ENCODE measurements at places on chromosomes 7 and 10.

DNA sequence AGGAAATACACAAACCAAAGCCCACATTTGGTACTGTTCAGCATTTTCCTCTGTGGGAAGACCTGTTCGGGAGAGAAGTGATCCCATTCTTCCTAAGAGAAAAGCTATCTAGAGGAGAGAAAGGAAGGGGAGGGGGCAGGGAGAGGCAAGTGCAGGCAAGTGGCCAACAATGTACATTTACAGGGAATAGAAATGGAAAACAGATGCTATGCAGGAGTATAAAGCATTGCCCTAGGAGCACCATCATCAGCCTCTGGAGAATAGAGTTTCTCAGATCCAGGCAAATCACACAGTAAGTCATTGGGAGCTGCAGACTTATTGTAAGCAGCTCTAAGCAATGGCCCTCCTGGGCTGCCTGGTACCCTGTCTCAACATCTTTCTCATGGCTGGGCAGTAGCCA is 424.4 kb upstream of the AUTS2 start:
- DNase-seq: no peak

DNA sequence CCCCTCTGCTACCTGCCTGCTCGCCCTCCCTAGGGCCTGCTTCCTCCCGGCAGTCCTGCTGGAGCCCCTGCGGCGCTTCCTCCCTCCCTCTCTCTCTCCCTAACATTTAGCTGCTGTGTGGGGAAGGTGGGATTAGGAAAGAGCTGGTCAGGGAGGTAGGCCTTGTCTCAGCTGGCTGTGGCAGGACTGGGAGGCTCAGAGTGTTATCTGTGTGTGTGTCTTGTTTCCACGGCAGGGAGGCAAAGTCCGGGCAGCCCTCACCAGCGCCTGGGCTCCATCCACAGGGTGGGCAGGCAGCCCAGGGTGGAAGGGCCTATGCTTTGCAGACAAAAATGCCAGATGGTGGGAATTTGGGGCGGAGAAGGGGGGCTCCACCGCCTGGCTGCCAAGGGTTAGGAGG is 105.7 kb downstream of the RPS24 start:
- DNase-seq: no peak

- DNase-seq: no peak
Measured at GRCh38 chr7:140512317-140513000, 33.2 kb upstream of the MKRN1 start.

- DNase-seq: no peak
Measured at GRCh38 chr7:19177269-19177668, 32.0 kb upstream of the FERD3L start.

DNA sequence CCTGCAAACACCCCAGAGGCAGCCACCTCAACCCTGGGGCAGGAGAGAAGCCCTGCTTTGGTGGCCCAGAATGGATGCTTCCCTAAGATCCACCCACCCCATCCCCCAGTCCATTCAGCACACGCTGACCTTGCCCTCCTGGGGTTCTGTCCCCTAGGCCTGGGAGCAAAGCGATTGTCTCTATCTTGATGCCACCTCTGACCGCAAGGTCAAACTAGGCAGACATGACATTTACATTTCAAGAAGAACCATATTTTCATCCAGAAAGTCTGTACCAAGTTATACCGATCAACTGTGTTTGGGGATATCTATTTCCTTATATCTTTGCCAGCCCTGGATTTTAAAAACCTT is 23.0 kb downstream of the MAT1A start:
- DNase-seq: no peak

DNA sequence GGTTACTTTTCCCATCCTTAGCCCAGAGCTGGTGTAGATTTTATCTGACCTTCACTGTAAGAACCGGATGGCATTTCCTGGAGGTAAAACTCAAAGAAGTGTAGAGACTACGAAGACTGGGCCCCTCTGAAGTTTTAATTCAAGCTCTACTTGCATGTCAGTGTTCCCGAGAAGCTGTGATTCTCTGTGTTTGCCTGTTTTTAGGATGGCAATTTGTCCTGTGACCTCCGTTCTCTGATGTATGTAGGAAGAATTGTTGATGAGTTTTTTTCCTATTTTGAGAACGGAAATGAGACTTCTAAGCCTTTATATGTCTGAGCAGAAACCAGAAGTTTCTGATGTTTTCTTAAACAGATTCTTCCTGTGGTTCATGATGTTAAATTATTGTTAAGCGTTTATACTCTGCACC is 94.1 kb downstream of the CDCA7L start:
- DNase-seq: no peak

- DNase-seq: peak; percentile 73
Measured at GRCh38 chr7:4612939-4613841, 68.9 kb upstream of the FOXK1 start.

- peak; percentile 89 for DNase-seq
Measured at GRCh38 chr10:133262696-133263095, 14.0 kb downstream of the ADAM8 start.

GRCh38 chr7:36570528-36571189 is 153.6 kb downstream of the AOAH start:
- DNase-seq: no peak

DNA sequence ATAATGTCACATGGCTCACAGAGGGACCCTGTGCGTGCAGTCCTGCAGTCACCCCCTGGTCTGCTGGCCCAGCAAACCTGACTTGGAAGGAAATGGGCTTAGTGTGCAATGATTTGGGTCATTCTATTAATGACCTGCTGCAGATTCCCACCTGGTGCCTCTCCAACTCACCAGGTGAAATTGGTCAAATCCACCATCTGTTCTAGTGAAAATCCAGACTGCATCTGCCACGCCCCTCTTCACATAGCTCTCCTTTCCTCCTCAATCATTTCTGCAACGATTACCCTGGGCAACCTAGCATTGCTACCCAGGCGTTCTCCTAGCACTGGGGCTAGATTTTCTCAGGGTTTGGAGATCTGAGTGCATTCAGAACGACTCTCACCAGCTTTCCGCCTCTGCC is 29.4 kb downstream of the SRRM3 start:
- no peak for DNase-seq

- no peak for DNase-seq
Measured at GRCh38 chr7:144997512-144997911, 161.7 kb upstream of the TPK1 start.

DNA sequence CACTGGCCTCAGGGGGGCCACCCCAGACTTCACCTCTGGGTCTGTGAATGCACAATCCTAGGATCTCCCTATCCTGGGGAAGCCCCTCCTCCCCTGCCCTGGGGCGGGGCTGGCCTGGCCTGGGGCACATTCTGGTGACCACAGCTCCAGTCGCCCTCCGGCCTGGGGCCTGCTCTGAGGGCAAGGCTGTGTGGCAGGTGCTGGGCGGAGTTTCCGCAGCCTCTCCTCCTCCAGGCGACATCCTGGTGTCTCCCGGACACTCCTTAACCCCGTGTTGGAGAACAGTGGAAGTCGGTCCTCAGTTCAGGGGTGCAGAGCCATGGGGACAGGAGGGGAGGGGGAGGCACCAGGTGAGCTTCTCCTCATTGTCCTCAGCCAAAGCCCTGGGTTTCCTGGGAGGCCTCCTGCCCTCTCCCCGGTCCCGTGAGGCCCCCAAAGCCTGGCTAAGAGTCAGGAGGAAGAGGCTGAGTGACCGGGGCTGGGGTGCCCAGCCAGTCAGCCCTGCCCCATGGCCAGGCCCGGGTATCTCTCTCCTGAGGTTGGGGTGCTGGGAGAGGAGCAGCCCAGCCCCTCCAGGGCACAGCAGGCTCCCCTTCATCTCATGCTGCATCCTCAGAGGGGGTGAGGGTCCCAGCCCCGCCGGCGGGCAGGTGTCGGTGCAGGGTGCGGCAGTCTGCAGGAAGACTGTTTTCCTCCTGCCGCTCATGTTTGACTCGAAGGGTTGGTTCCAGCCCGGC is 22.6 kb downstream of the UNCX start:
- no peak for DNase-seq

DNA sequence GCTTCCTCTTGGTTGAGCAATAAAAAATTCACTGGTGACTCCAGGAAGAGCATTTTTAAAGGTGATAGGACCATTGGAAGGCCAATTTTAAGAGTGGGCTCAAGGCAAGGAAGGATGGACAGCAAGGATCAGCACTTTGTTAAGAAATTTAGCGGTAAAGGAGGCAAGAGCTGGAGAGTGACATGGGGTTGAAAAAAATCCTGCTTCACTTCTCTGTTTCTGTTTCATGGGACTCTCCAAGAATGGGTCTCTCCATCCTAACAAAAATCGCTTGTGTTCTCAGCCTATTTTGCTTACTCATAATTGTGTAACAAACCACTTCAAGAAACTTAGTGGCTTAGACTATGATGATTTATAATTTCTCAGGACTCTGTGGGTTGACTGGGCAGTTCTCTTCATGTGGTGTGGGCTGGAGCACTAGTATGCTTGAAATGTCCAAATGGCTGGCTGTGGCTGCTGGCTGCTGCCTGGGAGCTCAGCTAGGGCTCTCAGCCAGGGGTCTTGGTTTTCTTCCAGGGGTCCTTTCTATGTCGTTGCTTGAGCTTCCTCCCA is 59.8 kb upstream of the ZNRF2 start:
- DNase-seq: no peak
